ENCODE measurements at places on chromosomes 2 and 18.

- DNase-seq = no peak
These were observed 9.5 kb upstream of the SCN1A start for GRCh38 chr2:166137331-166137730.

- peak; percentile 30 for DNase-seq
These were observed 414.2 kb upstream of the CHST9 start for GRCh38 chr18:27599202-27599829.

DNA sequence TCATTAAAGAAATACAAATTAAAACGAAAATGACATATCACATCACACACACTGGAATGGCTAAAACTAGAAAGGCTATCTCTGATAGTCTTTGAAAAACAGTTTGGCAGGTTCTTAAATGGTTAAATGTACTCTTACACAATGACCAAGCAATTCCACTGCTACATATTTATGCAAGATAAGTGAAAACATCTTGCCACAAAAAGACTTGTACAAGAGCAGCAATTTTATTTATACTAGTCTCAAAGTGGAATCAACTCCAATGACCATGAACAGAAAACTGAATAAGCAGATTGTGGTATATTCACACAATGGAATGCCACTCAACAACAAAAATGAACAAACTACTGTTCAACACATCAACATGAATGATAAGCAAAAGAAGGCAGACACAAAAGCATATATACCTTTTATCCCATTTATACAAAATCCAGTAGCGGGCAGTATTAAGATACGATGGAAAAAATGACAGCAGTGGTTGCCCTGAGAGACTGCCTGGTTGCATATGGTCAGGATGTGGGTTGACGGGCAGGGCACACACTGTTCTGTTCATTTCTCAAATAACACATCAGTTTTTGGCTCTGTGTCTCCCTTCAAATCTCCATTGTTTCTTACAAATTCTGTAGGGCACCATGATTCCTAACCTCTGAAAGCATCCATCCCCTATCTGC lies 25.4 kb downstream of the SP100 start:
- peak; percentile 46 for DNase-seq

DNA sequence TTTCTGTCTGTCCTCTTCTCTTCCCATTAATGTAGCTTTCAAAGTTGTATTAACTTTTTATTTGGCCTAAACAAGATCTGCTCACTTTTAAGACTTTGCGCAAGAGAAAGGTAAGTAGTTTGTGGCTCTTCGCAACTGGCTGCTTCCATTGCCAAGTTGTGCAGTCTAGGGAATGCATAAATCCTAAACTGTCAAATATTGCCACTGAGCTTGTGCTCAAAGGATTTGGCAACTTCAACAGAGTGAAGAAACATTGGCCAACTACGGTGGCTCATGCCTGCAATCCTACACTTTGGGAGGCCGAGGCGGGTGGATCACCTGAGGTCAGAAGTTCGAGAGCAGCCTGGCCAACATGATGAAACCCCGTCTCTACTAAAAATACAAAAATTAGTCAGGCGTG lies 826.4 kb downstream of the EPHA4 start:
- DNase-seq = no peak

DNA sequence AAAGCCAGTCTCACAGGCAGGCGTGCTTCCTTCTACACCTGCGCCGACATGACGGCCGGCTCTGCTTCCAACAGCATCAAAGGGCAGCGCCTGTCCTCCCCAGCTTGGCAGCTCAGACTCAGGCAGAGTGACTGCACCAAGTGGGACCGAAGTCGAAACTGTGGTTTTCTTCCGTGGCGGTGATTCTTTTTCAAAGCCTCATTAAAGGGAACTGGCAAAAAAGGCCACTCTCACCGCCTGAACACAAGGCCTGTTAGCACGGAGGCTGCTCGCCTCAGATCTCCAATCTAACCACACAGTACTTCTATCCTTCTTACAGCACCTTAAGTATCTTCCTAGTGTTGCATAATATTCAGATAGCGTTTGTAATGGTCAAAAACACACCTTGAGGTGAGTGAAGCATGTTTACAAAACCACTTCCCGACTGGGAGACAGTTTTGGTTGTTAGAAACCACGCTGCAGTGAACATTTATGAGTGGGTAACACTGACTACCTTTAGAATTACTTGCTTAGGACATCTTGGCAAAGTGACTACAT lies 236.4 kb downstream of the HDAC4 start:
- peak; percentile 42 for DNase-seq

DNA sequence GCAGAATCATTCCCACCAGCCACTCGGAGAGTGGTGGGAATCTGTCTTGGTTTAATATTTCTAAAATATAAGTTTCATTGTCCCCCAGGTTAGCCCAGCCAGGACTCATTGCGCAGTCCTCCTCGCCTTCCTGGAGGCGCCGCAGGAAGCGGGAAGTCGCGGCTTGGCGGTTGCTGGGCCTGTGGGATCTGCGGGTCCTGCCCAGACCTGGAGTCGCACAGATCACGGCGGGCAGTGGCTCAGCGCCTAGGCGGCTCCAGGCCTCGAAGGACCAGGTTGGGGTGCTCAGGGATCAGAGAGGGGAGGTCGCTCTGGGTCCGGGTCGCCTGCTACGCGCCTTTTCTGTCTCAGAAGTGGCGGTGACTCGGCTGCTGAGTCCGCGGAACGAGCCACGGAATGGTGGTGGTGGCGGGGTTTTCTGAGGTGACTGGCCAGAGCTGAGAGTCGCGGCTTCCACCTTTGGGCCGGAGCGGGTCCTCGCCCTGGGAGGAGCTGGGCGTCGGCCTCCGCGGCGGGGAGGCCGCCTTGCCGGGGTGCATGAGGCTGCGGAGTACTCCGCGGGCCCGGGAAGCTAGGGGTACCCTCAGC lies 2.6 kb downstream of the HOXD3 start:
- DNase-seq = no peak

GRCh38 chr2:168992026-168992425 lies 39.1 kb downstream of the ABCB11 start:
- no peak for DNase-seq

GRCh38 chr18:76791642-76792041 lies 30.7 kb upstream of the ZNF236 start:
- no peak for DNase-seq

GRCh38 chr2:37337620-37338280 lies 6.7 kb upstream of the QPCT start:
- no peak for DNase-seq

- DNase-seq = peak; percentile 44
These were observed 19.2 kb upstream of the TANK start for GRCh38 chr2:161141033-161141432.

DNA sequence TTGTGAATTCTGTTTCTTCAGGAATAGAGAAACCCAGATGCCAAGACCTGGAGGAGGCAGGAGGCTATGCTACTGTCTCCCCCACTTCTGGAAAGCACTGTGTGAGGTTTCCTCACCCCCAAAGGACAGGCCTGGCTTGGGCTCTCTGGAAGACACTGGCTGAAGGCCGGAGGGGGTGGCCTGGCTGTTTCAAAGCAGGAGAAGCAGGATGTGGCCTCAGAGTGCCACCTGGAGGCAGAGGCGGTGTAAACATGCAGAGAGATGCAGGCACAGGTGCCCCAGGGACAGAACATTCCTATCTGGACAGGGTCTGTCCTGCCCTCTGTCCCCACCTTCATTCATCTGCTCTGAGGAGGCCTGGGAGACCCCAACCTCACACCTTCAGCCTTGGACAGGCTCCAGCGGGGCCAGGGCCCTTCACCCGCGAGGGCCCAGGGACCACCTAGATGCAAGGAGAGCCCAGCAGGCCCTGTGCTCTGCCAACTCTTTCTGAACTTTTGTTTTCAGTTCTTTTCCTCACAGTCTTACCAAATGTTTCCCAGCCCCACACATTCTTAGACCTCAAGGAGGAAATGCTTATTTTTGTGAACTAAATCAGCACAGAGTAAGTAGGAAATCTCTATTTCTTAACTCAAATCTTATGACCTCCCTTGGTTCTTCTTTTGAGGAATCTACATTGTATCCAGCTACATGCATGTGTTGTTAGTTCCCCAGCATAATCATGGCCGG lies 79.2 kb downstream of the LONRF2 start:
- peak; percentile 57 for DNase-seq

DNA sequence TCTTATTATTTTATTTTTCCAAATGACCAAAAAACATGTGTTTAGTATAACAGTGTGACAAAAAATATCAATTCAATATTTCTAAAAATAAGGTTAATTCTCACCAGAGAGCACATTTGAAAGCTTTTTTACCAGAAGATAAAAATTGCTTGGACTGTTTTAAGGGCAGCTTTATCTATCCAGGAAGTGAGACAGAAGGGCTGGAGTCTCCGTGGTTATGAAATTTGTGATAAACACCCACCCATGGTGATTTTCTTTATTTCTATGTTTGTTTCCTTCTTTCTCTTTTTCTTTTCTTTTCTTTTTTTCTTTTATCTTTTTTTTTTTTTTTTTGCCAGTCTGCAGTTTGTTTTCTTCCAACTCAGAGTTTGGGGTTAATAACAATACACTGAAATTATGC lies 298.5 kb downstream of the PIEZO2 start:
- DNase-seq = no peak

- no peak for DNase-seq
These were observed 89.0 kb downstream of the TMEM18 start for GRCh38 chr2:588074-588645.

- peak; percentile 17 for DNase-seq
These were observed 27.0 kb downstream of the GAD1 start for GRCh38 chr2:170843656-170844055.

DNA sequence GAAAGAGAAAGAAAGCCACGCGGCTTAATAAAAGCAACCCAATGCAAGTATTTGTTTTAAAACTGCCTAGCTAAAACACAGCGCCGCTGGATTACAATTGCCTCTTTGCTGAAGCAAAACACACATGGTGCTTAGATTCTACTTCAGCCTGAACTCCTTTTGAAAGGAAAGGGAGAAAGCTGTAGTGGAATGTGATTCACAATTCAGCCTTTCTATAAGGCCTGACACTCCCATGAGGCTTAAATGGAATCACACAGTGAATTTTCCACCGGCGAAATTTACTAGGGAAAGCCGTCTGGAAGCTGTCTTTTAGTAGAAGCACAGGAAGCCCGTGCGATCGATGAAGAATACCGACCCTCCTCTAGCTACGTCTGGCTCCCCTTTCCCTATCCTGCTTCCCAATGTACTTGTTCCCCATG lies 348.0 kb downstream of the DLGAP1 start:
- no peak for DNase-seq

DNA sequence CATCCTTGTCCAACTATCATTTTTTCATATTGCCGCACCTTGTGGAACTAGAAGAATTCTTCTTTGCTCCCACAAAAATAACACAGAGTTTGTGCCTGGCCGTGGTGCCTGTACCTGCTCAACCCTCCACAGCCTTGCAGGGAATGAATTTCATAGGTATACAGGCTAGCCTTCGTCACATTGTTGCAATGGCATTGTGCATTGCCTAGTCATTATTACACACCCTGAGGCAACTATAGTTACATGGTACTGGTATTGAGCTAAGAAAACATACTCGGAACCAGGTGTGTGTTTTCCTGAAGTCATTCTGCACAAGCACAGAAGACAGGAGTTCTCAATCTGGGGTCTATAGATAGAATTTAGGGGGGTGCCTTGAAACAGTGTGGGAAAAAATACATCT lies 188.0 kb upstream of the CTAGE1 start:
- DNase-seq = no peak

GRCh38 chr2:232013701-232014353 lies 52.3 kb downstream of the DIS3L2 start:
- DNase-seq = peak; percentile 11

DNA sequence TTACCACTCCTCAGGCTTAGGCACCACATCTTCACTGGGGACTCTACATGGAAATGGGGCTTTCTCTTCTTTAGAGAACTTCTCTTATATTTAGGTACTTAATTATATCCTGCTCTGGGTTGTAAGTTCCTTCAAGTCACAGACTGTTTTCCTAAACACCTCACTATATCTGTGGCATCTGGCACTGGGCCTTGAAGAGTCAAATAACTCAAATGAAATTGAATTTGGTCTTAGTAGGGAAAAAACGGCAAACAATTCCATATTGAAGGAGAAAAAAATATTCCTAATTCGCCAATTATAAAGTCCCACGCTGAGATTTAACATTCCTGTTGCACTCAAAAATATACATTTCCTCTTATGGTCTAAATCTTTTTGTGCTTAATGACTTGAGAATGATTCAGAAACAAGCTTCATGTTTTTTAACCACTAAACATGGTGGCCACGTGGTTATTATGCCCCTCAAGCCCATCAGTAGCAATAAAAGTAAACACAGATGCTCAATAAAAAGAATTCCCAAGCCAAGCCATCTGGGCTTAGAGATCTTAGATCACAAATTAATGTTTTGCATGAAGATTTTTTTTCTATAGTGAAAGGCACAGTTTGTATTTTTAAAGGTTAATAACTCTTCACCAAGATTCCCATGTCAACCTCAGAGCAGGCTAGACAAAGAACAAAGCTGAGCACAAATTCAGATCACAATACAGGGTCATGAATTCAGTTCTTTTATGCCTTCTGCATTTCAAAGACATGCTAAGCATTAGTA lies 105.5 kb upstream of the SYT4 start:
- DNase-seq = no peak

DNA sequence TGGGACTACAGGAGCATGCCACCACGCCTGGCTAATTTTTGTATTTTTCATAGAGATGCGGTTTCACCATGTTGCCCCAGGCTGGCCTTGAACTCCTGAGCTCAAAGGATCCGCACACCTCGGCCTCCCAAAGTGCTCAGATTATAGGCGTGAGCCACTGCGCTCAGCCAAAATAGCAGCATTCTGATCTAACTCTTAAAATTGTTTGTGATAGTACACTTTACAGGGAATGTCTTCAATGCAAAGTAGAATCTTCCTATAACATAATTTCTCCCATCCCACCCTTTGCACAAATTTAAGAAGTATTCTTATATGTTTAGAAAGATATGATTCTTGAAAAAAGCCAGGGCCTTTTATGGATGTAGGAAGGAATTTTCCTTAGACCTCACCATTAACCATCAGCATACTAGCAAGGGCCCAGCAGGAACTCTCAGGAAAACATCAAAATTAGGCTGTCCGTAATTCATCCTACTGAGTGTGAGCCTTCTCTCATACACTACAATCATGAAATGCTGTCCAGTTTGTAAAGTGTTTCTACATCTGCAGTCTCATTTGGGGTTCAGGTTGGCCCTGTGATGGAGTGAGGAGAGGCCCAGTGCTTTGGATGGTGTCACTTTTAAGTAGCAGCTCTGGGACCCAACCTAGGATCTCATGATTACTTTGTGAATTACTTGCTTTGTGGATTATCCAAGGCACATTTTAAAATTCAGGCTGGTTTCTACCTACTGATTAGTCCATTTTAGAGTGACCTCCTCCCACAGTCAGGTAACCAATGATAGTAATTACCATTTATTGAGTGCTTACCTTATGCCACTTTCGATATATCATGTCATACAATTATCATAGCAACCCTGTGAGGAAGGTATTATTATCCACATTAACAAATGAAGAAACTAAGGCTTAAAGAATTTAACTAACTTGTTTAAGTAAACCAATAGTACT lies 37.5 kb upstream of the DLX1 start:
- no peak for DNase-seq

DNA sequence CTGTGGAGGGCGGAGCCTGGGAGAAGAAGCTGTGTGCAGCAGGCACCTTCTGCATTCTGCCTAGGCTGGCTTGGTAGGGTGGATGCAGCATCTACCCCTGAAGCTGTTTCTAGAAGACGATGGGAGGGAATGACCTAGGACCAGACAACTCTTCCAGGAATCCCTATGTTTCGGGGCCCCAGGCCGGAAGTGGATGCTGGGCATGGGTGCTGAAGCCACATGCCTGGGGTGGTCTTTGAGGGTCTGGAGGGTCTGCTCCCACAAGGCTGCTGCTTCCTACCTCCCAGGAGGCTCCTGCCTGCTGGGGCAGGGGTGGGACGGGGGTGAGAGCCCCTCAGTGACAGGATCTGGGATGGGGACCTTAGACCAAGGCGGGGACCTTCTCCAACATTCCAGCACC lies 61.0 kb downstream of the CIB4 start:
- DNase-seq = no peak

- no peak for DNase-seq
These were observed 993 bp downstream of the COX7A2L start for GRCh38 chr2:42359965-42360483.
